ENCODE measurements at places on chromosomes 1 and 21.

DNA sequence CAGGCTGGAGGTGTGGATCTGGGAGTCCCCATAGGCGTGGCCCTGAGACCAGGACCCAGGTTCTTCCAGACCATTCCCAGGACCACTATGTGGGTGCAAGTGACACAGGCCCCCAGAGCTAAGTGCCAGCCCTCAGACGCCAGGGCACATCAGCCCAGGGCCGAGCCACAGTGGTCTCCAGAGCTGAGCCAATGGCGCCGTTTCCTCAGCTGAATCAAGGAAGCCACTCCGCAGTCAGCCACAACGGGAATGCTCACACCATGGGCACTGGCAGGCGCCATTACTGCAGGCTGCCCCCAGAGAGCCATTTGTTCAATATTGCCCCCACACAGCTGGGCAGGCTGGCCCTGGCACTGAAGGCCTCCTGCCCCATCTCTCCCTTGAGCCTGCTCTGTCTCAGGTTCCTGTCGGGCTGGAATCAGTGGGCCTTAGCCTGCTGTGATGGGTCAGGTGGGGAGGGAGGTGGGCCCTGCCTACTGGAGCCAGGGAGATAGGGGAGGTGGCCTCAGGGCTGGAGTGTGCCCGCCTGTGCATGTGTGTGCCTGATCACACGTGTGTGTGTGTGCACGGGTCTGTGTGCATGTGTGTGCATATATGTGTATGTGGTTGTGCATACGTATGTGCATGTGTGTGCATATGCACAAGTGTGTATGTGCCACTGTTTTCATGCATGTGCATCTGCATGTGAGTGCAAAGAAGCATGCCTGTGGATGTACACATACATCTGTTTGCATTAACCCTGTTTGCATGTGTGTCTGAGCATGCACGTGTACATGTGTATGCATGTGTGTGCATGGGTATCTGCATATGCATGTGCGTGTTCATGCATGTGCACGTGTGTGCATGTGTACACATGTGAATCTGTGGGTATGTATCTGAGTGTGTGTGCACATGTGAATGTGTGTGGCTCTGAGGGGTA, 6.1 kb downstream of the GJC2 start:
- no peak for DNase-seq

DNA sequence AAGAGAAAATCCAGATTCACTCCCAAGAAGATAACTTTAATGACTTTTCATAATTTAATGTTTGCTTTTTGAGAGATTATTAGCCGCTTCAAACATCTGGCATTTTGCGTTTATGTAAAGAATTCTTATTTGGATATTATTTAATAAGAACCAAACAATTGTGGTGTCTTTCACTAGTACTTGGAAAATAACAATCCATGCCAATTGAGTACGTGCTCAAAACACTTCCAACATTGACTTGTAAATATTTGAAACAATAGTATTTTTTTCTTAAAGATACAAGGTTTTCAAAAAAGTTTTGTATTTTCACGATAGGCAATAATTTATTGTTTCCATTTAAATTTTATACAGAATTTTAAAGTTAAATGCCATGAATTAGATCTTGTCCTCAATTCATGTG, 498.7 kb downstream of the AMY1C start:
- DNase-seq: no peak

GRCh38 chr1:3423896-3424611, 30.4 kb upstream of the ARHGEF16 start:
- DNase-seq: no peak

DNA sequence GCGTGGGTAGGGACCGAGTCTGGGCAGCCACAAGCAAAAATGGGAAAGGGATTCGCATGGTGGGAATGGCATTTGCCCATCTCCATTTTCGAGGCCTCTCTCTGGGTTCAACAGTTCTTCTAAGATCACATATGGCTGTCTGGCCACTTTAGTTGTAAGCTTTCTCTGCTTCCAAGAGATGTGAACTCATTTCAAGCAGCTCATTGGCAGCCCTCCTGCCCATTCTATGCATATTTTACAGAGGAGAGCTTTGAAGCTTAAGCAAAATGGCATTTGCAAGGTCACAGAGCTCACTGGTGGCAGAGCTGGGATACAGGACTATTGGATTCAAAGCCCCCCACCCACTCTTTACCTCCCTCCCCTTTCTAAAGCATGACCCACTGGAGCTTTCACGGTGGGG, 93.7 kb downstream of the HHIPL2 start:
- DNase-seq: no peak

- DNase-seq: no peak
These were observed 41.7 kb downstream of the NFIA start for GRCh38 chr1:61124078-61124477.

- DNase-seq: no peak
These were observed 59.1 kb downstream of the PRDM2 start for GRCh38 chr1:13759072-13759471.

DNA sequence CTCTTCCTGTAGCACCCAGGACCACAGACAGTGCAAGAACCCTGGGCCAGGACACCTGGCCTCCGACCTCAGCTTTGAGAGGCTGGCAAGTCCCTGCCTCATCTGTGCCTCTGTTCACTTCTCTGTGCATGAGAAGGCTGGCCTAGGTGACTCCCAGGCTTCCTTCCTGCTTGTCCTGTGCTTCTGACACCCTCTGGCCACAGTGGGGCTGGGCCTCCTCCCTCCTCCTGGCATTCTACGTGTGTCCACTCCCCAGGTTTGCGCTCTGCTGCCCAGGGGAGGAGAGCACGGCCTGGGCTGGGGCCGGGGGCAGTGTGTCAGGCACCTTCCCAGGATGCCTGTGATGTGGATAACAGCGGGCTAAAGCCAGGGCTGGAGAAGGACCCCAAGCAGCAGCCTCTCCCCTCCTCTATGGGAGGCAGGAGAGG, 30.3 kb upstream of the PKP1 start:
- DNase-seq: no peak

- DNase-seq: no peak
These were observed 13.8 kb downstream of the OLFML3 start for GRCh38 chr1:113993072-113993471.

- no peak for DNase-seq
These were observed 428.6 kb downstream of the PTPRC start for GRCh38 chr1:199067483-199067882.

DNA sequence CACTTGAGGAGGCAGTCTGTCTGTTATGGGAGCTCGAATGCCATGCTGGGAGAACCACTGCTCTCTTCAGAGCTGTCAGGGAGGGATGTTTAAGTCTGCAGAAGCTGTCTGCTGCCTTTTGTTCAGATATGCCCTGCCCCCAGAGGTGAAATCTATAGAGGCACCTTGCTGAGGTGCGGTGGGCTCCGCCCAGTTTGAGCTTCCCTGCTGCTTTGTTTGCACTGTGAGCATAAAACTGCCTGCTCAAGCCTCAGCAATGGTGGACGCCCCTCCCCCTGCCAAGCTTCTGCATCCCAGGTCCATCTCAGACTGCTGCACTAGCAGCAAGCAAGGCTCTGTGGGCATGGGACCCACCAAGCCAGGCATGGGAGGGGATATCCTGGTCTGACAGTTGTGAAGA, 247.5 kb downstream of the LMX1A start:
- DNase-seq: no peak

GRCh38 chr1:2800664-2801045, 838 bp downstream of the TTC34 start:
- DNase-seq: no peak

DNA sequence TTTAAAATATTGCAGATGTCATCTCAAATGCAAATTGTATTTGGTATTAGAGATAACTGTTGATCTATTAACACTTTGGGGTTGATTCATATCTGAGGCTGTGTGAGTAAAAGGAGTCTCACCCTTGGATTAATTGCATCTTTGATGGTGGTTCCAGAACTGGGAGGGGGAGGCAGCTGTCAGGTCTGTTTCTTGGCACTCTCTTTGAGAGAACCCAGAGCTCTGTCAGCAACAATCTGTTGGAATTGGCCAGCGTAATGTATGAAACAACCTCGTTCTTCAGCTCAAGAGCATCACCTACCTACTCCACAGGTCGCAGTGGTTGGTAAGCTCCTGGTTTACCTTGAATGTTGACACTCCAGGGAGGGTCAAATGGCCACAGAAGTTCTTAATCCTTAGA, 424.1 kb downstream of the CAMTA1 start:
- DNase-seq: no peak

DNA sequence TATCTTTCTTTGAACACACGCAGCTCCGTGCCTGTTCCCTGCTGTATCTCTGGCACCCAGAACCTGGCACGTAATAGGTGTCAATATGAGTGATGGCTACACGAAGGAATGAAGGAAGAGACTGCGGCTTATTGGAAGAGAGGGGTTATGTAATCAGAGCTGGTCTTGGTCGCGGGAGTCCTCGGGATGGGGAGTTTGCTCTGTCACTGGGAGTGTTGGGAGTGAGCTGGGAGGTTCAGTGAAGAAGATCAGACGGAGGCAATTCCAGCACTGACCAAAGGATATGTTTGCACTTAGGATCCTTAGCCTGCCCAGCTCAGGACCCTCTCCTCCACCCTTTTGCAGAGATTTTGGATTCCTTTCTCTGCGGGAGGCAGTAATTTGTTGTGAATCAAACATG, 709.1 kb downstream of the PTPRU start:
- DNase-seq: no peak
